ENCODE measurements at places on chromosomes 3 and 15. TPM values are rescaled to one million over a fixed set of nuclear protein-coding genes. Genes with fewer than 3 reads are reported as not detected.

Gene FGD5
- 3.4 TPM for total RNA-seq

Gene PRR20G
- total RNA-seq, result not detected

Gene SKOR1
- total RNA-seq, result 0.63 TPM

Gene TRIM42
- not detected for total RNA-seq

Gene SERPINI2
- 2.2 TPM for total RNA-seq

Gene EOMES
- 20.0 TPM for total RNA-seq

Gene ATP8B4
- 5.0 TPM for total RNA-seq

Data from parietal lobe (tissue), 2 donors.